ENCODE measurements at places on chromosomes 1 and 21.
A peak's percentile ranks its signal among the peaks of the same experiment; 100 is the strongest.

DNA sequence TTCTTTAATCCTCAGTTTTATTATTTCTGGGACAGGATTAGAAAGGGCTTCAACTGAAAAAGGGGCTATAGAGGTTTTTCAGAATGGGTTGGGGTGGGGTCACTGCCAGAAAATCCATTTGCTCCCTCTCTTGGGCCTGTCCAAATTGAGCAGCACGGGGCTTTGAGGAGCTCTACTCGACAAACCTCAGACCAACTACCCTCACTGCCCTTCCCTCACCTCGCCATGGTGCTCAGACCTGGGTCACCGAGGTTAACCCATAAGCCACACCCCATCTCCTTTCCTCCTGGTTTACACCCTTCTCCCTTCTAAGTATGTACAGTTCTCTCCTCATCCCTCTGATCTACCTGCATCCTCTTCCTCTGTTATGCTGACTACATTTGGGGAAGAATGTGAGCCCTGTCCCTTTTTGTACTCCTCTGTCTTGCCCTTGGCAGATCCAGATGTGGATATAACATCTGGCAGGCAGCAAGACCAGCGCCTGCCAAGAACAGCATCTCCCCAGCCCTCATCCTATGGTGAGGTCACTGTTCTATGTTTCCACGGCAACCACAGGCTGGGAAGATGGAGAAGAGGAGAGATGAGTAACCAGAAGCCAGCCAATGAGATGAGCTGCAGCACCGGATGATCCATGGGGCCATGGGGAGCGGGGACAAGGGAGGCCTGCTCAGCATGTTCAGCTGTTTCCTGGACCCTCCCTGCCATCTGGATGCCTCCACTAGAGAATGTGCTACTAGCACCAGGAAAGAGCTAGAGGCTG is 3.7 kb upstream of the FABP3 start:
- peak; percentile 71 for DNase-seq

DNA sequence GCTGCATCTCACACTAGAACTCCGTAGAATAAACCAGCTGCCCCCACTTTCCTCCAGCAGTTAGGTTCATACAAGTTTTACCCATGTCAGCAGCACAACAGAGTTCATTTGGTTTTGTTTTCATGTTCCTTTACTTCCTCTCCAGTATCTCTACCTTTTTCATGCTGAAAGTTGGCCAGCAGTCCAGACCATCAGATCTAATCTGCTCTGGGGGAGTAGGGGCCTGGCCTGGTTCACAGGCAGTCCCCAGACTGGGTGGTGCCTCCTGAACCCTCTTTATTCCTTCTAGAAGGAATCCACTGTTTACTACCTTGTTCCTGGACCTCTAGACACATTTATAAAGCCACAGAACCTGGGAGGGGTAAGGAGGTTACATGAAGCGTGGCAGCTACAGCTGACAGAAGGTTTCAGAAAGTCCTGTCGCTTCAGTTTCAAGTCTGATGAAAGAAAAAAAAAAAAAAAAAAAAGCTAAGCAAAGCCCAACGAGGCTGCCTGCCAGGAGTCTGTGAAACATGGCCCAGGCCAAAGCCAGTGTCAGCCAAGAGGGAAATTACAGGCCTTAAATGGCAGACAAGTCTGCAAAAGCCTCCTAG is 184.6 kb upstream of the JUN start:
- DNase-seq, result no peak

DNA sequence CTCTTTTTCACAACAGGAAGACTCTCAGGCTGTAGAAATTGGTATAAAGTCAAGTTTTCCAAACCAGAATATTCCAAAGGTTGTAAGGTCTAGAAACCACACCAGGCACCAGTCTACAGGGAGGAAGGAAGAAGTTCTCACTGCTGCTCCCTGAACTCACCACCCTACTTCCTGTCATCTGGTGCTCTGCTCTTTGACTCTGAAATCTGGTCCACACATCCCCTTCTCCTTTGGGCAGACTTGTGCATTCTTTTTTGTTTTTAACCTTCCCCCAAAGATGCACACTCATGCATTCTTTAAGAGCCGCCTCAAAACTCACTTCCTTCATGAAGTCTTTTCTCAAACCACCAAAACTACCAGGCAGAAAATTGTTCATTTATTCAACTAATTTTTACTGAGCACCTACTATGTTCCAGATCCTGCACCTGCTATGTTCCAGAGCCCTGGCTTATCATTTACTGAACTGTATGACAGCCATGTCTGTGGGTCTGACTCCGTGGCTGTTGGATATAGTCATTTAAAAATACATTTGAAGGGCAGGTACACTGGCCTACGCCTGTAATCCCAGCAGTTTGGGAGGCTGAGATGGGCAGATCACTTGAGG is 30.1 kb upstream of the EPS15 start:
- DNase-seq, result no peak

DNA sequence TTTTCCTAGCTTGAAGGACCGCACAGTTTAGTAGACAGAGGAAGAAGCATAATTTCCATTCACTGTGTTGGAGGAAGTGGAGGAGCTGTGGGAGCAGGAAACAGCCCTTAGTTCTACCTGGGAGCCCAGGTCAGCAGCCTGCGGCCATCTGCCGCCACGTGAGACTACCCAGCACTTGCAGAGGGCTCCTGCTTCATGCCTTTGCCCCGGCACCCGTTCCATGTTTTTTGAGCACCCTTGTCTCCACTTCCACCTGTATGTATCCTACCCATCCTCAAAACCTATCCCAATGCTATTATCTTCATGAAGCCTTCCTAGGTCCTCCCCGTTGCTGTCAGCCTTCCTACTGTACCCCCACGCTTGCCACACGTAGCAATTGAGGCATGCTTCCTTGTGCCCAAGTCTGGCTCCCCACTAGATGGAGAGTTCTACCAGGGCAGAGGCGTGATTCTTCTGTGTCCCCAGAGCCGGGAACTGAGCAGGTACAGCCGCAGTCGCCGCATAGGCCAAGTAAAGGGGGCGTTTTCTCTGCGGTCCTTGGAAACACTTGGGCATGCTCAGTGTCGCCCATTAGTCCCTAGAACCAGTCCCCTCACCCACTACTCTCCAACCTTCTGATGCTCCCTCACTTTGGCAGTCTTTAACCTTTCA is 1.9 kb downstream of the SLC6A9 start:
- DNase-seq, result no peak

DNA sequence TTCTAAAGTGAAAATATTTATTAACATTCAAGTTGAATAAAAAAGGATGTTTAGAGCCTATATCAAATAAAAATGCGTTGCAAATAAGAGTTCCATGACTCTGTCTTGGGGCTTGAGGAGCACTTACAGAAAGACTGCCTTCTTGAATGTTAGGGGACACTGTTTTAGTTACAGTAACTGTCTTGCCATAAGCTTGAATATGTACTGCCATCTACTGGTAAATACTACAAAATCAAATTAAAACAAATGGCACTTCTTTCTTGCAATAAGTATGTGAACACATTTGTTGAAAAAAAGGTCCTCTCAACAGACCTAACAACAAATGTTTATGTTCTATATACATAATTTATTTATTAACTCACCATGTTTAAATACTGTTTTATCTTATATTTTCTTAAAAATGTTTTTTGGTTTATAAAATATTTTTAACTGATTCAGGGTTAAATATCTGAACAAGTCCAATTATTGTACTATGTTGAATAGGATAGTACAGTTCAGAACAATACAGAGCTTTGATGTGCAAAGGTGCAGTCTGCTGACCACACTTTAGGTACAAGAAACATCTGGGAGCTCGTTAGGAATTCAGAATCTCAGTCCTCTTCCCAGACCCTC is 199.5 kb downstream of the LRRIQ3 start:
- peak; percentile 1 for DNase-seq

GRCh38 chr1:74485622-74486021 is 26.8 kb downstream of the LRRC53 start:
- DNase-seq, result no peak

DNA sequence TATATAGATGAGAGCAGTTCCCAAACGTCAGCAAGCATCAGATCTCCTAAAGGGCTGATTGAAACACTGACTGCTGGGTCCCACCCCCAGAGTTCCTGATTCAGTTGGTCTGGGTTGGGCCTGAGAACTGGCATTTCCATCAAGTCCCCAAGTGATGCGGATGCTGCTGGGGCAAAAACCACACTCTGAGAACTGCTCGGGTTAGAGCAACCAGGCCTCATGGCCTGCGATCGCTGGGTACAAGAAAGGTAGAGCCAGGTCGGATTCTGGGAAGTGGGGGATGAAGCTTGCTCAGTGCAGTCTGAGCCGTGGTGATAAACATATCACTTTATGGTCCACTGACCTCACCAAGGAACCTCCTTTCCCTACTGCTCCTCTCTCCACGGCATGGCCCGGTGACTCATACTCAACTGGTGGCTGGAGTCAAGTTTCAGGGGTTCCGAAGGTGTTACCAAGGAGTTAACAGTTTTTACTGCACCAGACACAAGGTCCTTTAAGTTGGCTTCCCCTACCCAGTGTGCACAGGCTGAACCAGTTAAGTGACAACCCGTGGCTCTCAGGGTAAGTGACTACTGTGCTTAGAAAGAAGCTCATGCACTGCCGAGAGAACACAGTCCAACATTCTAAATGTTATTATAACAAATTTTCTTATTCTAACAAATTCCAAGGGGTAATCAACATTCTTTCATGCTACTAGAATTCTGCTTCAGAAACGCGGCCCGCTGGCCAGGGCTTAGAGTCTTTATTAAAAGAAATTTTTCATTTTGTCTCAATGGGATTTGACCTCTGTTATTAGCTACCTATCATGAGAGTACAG is 153.5 kb downstream of the TGFBR3 start:
- DNase-seq, result no peak

DNA sequence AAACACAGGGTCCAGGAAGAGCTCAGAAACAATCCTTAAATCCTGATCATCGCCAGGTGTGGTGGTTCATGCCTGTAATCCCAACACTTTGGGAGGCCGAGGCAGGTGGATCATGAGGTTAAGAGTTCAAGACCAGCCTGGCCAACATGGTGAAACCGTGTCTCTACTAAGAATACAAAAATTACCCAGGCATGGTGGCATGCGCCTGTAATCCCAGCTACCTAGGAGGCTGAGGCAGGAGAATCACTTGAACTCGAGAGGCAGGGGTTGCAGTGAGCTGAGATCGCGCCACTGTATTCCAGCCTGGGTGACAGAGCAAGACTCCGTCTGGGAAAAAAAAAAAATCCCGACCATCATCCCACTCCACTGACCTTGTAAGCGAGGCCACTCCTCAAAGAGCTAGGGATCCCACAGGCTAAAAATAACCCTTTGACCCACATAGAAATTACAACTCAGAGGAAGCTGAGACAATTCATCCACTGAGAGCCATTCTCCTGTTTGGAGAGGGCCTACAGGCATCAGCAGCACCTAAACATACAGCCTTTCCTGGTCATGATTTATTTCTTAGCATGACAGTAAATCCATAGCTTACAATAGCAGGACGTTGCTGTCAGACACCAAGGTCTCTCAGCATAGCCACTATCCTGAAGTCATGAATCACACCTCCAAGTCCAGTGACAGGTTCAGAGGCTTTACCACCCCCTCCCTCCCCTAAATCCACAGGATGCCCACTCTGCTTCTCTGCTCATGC is 66.7 kb downstream of the TGFBR3 start:
- no peak for DNase-seq

- DNase-seq, result peak; percentile 73
These were observed at the start of gene TMEM50A for GRCh38 chr1:25338188-25338981. TMEM50A (plus strand) TSS chr1:25338334; CDS start chr1:25340487, 2,153 bp downstream.

- no peak for DNase-seq
These were observed 33.0 kb downstream of the SETD4 start for GRCh38 chr21:36027347-36027746.

DNA sequence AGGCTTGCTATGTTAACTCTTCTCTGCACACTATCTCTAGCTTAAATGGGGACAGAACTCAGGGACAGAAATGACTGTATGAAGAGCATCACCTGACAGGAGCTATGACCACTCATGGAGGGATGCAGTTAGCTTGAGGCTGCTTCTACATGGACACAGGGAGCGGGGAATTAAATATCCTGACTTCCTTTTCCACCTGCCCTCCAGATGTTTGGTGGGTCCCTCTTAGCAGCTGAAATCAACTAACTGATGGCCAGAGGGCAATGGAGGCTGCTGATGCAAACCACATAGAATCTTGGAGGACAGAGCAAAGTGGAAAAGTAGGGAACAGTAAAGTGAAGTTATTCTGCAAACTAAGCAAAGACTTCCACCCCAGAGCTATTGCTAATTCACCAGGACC is 214.1 kb downstream of the USH2A start:
- DNase-seq, result no peak
